Stimulated activated CD8-positive, alpha-beta memory T cell treated with anti-CD3 and anti-CD28 coated beads, Interleukin-7, amount 100 ng/mL, for 1 hour (primary cell): ENCODE measurements at places on chromosomes 16 and 17.

DNA sequence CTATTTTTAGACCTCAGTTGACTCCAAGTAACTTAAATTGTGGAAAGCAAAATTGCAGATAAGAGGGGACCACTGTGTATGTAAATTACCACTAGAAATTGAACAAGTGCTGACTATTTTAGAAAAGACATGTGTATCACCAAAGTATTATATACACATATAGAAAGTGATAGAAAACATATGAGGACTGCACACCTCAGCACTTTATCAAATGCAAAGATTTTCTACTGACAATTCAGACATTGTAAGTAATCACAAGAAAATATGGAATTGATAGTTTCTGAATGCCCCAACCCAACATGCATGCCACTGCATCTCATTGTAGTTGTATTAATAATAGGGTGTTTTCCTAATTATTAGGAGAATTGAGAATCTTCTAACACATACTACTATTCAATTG is 536.5 kb downstream of the CDH11 start:
- no peak for DNase-seq

DNA sequence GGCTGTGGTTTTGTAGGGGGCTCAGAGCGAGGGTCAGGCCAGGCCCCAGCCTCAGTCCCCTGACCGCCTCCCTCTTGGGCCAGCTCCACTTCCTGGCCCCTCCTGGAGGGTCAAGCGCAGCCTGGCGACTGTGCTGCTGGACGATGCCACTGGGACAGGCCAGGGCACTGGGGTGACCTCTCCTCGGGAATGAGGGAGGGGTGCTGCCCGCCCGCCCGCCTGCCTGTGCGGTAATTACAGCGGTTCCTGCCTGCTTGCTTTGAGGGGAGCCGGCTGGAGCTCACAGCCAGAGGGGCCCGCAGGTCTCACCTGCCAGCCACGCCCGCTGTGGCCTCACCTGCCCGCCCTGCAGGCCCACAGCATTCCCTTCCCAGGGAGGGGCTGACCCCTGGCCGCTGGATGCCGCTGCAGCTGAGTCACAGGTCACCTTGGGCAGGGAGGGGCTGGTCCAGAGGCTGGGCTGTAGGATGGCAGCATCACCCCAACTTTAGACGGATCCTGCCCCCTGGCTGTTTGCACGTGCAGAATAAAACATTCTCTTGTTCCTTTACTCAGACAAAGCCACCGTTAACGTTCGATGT is 76.7 kb upstream of the CBX4 start:
- no peak for DNase-seq

DNA sequence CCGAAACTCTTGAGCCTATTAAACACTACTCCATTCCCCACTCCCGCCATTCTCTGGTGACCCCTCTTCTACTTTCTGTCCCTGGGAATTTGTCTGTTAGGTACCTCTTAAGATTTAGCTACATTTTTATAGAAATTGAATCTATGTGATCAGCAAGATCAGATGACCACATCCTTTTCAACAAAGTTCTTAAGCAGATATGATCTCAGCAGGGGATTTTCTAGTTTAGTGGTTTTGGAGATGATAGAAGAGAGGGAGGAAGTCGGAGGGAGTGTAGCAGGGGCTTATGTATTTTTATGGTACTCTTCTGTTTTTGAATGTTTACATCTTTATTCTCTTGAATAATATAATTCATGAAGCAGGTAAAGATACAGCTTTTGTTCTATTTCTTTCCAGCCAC is 40.8 kb downstream of the RPA1 start:
- DNase-seq, result no peak

- DNase-seq, result no peak
Observed at GRCh38 chr16:77383606-77384187, 51.1 kb downstream of the ADAMTS18 start.

DNA sequence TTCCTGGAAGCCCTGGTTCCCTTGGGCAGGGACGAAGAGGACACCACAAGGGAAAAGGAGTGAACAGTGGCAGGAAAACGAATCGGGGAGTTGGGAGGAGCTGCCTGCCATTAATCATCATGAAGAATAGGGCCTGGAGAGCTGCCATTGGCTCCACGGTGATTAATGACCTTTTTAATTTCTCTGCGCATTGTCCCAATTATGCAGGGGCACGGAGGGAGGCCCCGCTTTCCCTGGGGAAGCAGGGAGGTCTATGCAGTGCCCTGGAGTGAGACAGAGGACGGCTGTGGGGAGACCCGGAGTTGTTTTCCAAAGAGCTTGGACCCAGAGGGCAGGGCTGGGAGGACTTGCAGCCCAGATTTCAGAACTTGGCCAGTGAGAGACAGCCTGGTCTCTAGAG is 338.9 kb upstream of the C16orf82 start:
- DNase-seq, result no peak

- DNase-seq, result no peak
Observed at GRCh38 chr17:78925662-78926555, 722 bp upstream of the TIMP2 start.

DNA sequence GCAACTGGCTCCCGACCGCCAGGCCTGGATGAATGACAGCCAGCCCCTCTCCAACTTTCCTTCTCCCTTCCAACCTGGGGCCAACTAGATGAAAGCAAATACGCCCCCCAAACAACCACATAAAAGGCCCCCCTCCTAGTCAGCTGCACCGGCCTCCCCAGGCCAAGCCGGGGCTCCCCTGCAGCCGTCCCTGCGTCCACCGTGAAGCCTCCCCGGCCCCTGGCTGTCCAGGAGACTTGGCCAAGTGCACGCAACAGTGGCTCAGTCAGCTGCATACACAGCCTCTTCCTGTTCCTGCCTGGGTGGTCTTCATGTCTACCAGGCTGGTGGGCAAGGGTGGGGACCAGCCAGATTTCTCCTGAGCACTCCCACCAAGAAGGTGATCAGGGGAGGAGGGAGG is 16.0 kb downstream of the DNAH17 start:
- DNase-seq, result no peak

- no peak for DNase-seq
Observed at GRCh38 chr17:44595216-44595775, 38.0 kb downstream of the FZD2 start.

GRCh38 chr17:79922116-79922601 is 82.9 kb upstream of the CBX4 start:
- no peak for DNase-seq

DNA sequence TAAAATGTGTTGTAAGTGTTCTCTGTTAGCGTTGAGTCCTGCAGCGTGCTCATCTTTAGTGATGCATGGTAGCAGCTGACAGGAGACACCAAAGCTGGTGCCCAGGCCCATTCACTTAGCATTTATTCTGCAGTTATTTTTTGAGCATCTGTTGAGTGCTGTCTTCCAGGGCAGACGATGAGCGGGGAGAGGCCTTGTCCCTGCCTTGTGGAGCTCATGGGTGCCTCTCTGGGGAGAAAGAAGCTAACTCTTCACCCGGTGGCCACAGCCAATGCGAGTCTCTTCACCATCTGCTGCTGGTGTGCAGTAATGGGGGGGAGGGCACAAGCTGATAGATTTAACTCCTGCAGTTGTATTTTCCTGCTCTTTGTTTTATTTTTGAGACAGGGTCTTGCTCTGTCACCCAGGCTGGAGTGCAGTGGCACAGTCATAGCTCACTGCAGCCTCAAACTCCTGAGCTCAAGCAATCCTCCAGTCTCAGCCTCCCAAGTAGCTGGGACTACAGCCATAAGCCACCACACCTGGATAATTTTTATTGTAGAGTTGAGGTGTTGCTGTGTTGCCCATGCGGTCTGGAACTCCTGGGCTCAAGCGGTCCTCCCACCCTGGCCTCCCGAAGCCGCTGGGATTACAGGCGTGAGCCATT is 30.5 kb downstream of the GPT2 start:
- DNase-seq, result no peak

DNA sequence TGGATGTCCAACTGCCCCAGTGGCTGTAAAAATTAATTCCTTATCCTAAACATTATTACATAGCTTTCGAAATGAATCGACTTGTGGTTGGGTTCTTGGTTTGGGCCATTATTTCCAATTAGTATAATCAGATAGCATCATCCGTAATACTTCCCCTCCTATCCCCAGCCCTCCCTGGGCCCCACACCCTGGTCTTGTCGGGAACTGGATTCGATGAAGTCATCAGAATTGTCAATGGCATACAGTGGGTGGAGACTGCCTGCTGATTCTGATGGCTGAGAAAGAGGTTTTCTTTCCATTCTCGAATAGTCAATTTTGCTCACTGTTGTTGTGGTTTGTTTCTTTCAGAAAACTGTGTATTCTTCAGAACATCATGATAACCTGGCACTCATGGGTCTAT is 395.1 kb downstream of the SEC14L1 start:
- no peak for DNase-seq

DNA sequence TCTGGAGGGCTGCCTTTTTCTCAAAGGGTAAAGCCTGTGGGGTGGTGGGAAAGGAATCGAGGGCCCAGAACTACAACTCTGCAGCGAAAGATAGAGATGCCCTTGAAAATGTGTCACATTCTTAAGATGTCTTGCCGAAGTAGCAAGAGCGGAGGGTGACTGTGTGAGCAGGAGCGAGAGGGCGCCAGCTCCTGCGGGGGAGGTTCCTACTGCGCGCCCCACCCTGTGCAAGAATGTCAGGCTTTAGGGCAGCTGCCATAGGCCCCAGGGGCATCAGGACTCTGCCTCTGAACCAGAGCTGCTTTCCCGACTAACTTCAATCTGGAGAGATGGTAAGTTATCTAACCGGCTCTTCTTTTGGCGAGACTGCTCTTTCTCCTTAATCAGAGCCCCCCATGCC is 11.8 kb upstream of the ITGAE start:
- no peak for DNase-seq

- DNase-seq, result no peak
Observed at GRCh38 chr17:46038414-46038813, 39.4 kb downstream of the STH start.

DNA sequence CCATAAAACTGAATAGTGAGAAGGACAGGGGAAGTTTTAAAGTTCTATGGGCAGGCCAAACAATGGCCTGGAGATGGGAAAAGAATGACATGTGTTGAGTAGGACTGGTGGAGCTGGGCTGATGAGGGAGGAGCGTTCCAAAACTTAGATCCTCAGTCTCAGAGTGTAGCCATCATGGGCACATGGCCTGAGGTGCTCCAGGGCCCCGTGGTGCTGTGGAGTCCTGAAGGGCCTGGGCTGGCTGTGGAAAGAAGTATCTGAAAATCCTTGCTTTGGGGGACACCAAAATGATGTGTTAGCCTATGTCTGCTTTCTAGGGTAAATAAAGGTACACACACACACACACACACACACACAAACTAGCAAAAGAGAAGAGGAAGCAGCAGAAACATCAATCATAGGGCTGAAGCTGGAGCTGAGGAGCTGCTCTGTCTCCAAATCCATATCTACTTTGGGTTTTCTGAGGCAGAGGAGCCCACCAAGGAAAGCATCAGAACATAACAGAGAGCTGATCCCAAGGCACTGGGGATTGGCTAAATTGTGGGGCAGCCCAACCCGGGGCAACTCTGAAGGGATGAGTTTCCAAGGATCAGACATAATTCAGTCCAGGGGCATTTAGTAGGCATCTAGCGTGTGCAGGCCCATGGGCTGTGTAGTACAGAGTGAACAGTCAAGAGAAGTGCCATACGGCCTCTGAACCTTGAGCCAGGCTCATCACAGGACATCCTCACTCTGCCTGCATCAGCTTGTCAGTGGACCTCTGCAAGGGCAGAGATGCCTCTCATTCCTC is 85.2 kb downstream of the C16orf78 start:
- no peak for DNase-seq

GRCh38 chr17:80737106-80738019 is 192.7 kb downstream of the RPTOR start:
- DNase-seq, result no peak

- DNase-seq, result no peak
Observed at GRCh38 chr17:9218064-9218635, 196.8 kb downstream of the NTN1 start.

DNA sequence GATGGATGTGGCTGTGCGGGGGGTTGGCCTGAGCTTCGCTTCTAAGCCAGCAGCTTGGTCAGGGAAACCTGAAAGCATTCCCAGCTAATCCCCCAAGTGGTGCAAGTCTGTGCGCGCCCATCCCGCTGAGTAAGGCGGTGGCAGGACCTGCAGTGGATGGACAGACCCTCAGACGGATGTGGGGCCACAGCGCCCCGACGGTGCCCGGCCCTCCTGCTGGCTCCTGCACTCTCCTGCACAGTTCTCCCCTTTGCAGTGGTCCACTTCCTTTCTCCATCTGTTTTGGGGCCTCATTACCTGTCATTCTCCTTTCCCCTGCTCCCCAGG is 2.3 kb downstream of the ATP2A1 start:
- DNase-seq, result no peak
